ENCODE measurements at places on chromosomes 3 and 15.
A peak's percentile ranks its signal among the peaks of the same experiment; 100 is the strongest.

- no peak for DNase-seq
Measured at GRCh38 chr3:195767792-195768191, 43.9 kb downstream of the MUC4 start.

DNA sequence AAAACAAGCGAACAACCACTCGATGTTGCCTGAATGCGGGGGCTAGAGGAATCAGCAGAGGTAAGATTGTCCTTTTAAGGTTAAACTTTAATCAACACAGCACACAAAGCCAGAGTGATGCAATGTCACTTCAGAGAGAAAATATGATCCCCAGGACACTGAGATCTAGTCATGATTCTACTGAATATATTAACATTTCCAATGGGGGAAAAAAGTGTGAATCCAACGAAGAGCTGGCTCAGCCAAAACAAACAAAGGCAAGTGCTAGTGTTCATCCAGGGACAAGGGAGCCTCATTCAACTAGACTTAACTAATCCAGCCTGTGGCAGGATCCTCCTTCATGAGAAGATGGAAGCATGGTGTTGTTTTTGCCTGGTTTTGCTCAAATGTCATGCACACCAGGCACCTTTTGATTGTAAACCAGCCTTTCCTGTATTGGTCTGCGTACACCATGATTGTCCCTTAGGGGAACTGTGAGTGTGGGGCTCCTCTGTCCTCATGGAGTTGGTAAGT lies 35.8 kb downstream of the SCG5 start:
- DNase-seq: peak; percentile 68

GRCh38 chr3:100104442-100104798 lies 9.9 kb downstream of the FILIP1L start:
- no peak for DNase-seq

DNA sequence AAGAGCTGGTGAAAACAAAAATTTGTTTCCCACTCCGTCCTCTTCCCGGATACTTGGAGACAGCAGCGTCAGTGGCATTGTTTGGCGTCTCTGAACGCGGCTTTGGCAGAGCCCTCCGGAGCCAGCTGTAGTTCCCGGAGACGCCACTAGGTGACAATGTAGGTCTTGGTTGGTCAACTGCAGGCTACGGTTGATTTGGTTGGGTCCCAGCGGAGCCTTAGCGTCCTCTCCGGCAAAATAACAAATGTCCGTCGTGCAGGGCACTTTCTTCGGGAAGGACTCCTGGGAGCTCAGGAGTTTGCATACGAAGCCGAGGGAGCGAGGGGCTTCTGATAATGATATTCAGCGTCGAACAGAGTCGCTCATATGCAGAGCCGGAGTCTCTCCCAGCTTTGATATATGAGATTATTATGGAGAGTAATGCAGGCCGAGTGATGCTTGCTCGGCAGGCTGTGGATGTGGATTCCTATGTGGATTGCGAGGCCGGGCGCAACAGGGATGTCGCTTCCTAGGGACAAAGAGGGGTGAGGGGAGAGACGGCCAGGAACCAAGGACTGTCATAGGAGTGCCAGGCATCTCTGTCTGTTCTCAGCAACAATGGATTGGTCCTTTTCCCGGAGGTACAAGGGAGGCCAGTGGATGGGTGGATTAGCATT lies 74.8 kb downstream of the IL20RB start:
- peak; percentile 93 for DNase-seq

- DNase-seq: no peak
Measured at GRCh38 chr3:153960458-153961074, 160.6 kb upstream of the ARHGEF26 start.

GRCh38 chr3:188185717-188186251 lies 31.8 kb downstream of the LPP start:
- peak; percentile 60 for DNase-seq

DNA sequence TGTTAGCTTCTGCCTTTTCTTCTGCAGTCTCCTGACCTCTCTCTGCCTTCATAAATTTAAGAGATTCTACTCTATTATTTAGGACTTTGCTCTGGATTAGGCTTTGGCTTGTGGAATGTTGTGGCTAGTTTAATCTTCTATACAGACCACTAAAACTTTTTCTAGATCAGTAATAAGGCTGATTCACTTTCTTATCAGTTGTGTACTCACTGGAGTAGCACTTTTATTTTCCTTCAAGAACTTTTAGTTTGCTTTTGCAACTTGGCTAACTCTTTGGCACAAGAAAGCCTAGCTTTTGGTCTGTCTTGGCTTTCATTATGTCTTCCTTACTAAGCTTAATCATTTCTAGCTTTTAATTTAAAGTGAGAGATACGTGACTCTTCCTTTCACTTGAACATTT lies 265.5 kb upstream of the TBC1D5 start:
- DNase-seq: no peak

DNA sequence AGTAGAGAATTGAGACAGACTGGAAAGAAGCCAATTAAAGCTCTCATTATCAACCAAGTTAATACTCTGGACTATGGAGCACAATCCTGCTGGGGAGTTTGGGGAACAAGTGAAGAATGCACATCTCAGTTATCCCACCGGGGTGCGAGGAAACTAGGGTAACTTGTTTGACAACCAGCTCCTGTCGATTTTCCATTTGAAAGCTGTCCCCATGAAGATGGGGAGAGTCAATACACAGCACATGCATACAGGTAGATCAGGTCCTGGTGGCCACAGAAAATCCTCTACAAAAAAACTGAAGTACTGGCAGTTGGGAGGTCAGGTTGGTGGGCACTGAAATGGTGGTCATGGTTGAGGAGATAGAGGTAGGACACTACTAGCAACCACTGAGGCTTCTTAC lies 25.7 kb upstream of the GRAMD1C start:
- no peak for DNase-seq

GRCh38 chr3:76576201-76576600 lies 463.7 kb upstream of the ROBO2 start:
- DNase-seq: no peak

DNA sequence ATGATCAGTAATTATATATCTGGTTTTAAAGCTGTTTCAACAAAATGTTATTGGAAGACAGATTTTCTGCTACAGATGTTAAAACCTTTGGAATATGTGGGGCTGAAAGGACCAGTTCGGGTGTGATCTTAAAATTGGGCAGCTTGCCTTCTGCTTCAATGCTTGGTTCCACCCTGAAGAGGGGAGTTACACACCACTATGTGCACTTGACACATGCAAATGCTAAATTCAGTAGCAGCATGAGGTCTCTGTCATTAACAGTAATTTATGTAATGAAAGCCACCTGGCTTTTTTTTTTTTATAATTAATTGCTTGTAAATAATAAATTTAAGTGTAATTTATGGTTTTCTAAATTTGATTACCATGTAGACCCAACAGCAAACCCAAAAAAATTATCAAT lies 24.6 kb downstream of the CDIN1 start:
- DNase-seq: peak; percentile 32

DNA sequence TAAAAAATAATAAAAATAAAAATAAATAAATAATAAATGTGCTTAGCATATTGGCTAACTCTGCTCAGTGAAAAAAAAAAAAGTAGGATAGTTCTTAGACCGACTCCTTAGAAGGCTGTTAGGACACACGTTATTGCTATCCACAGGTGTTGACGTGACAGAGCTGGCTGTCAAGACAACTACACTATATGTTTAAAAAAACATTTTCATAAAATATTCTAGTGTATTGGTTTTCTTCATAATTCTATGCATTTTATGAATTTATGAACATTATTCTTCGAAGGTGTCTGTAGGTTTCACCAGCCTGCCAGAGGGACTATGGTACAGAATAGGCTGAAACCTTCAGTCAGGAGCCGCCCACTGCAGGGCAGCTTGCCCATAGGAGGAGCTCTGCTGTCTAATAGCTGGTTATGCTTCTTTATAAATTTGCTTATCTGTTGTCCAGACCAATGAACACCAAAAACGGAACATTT lies 9.2 kb downstream of the TM4SF1 start:
- no peak for DNase-seq

DNA sequence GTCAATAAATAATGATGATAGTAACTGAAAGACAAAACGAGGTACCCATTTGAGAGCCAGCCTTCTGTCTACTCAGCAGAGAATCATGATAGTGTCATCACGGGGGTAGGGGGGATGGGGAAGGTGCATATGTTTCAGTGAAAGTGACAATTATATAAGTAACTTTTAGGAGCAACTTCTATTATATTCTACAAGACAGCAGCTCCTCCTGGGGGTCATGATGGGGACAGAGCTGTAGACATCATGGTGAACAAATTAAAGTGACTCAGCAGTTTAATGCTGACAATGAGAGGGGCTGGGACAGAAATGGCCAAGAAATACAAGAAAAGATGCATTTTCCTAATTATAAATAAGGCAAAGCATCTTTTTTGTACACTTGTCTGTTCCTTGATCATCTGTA lies 11.8 kb downstream of the CAPN3 start:
- no peak for DNase-seq

All from NCI-H2081 (cell line).